ENCODE measurements at places on chromosomes 6 and 20.

DNA sequence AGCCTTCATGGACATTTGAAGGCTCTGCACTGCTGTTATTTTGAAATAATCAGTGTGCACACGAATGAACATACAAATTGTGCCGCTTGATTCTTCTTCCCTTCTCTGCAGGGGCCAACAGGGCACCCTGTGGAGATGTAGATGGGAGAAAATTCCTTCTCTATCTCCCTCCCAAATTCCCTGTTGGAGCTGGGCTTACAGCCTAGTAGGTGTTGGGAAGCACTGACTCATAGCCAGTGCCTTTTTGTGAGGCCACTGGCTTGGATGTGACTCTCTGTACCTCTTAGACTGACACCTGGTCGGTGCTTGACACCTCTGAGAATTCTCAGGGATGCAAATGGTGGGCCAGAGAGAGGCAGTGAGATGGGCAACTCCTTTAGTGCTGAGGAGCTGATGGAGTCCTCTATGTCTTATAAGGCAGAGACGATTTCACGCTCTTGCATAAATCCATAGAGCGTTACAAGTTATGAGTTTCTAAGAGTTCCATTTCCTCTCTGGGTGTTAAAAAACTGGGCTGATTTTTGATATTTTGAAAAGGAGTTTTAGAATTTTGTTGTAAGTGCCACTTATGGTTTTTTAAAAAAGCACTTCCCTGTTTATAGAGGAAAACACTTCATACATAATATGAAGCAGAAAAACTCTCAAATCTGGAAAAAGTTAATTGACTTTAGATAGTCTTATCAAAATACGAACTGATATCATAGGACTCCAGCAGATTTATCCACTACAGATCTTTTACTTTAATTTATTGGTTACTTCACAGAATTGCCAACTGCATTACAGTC, 89.8 kb upstream of the MAP3K7 start:
- DNase-seq, result peak; percentile 92

- no peak for DNase-seq
Measured at GRCh38 chr6:87364602-87365252, 20.1 kb downstream of the C6orf163 start.

- DNase-seq, result no peak
Measured at GRCh38 chr6:101396548-101397173, 3.2 kb downstream of the GRIK2 start.

DNA sequence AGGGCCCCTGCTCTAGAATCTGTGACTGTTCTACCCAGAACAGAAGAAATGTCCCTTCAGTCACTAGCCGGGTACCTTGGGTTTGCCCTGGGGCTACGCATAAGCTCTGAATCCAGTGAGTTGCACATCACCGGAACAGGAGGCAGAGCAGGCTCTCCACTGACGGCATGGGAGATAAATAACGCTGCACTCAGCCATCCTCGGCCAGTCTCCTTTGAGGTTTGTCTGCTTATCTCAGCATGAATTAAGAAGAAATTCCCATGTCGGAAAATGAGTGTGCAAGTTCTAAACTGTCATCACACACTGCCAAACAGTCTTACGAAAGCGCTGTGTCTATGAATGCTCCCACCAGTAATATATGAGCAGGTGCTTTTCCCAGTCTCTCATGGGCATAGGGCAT, 90.8 kb downstream of the FAM50B start:
- no peak for DNase-seq

DNA sequence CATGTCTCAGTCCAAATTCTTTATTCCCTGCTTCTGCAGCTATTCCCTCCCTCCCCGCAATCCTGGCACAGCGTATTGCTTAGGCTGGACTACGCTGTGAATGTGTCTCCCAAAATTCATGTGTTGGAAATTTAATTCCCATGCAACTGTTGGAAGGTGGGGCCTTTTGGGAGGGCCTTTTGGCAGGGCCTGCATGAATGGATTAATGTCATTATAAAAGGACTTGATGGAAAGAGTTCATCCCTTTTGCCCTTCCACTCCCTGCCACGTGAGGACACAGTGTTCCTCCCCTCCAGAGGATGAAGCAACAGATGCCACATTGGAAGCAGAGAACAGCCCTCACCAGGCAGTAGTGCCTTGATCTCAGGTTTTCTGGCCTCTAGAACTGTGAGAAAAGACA, 20.4 kb upstream of the NOTCH4 start:
- no peak for DNase-seq

GRCh38 chr20:11544029-11544678, 373.5 kb upstream of the BTBD3 start:
- DNase-seq, result no peak

GRCh38 chr6:28657769-28658465, 132.2 kb downstream of the GPX5 start:
- DNase-seq, result no peak

DNA sequence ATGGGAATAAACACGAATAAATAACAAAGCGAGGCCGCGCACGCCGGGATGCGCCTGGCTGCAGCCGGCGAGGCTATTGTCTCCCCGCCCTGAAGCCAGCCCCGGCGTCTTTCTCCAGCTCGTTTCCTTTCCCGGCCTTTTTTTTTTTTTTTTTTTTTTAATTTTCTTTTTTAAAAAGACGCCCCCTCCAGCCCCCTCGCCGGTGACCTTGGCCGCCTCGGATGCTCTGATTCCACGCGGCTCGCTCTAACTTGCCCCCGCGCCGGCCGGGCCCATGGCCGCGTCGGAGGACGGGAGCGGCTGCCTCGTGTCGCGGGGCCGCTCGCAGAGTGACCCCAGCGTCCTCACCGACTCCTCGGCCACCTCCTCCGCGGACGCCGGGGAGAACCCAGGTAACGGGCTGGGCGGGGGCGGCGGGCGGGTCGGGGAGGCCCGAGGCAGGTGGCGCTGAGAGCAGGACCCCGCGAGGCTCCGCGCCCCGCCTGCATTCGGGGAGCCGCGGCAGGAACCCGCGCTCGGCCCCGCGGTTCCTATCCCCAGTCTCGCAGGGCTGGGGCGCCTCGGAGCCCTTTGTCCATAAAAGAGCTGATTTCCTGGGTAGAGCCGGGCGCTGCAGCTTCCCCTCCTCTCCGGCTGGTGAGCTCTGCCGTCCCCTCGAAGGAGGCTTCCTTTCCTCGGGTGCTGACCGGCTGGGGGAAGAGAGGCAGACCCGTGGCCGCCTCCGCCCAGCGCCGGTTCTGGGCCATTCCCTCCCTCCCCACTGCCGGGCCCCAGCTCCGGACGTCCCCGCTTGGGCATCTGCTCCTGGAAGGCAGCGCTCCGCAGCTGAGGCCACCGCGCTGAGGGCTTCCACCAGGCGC, 631 bp downstream of the PHACTR3 start:
- no peak for DNase-seq

GRCh38 chr6:39882531-39882899, 51.7 kb downstream of the MOCS1 start:
- no peak for DNase-seq

- DNase-seq, result no peak
Measured at GRCh38 chr20:42074944-42075343, 456.8 kb upstream of the CHD6 start.

DNA sequence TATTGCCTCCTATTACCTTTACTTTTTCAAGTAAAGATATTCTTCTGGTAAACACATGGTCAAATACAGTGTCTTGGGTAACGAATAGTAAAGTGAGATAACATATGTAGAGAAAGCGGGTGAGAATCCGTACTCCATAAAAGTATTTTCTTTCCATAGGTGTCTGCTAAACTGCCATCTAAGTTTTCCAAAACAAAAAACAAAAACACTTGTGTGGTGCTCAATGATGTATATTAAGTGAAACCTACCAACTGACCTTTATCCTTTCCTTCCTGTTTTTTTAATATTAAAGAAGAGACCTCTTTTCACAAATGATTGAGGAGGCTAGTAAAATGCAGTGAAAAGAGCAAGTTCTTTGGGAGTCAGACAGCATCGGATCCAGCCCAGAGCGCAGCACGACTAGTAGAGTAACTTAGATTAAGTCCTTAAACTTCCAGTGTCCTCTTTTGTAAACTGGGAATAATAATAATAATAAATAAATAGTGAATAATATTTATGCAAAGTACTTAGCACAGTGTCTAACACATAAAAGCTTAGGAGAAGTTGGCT, 437 bp upstream of the CDKAL1 start:
- no peak for DNase-seq

- no peak for DNase-seq
Measured at GRCh38 chr6:56863366-56863765, 91.5 kb upstream of the BEND6 start.

- DNase-seq, result no peak
Measured at GRCh38 chr6:34969662-34970265, 80.7 kb downstream of the ANKS1A start.

GRCh38 chr20:58033026-58033536, 195.4 kb downstream of the ANKRD60 start:
- DNase-seq, result no peak

DNA sequence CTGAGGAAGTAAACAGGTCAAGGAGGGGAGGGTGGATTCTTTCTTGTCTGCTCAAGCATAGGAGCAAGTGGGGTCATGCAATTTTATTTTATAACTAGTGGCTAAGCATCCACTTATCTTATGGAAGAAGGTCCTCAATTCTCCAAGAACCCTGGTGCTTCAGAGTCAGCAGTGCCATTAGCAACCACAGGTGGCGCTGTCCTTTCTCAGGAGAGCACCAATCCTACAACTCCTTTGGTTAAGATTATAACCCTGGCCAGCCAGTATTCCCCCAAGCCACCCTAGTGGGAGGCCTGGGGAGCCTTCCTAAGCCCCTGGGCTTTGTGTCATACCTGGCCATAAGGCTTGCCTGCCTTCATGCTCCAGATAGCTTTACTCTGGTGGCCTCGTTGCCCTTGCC, 60.7 kb downstream of the PCSK2 start:
- DNase-seq, result no peak

- no peak for DNase-seq
Measured at GRCh38 chr20:24810676-24811407, 138.2 kb upstream of the CST7 start.

GRCh38 chr20:9600562-9600961, 86.2 kb downstream of the LAMP5 start:
- no peak for DNase-seq

- DNase-seq, result peak; percentile 84
Measured at GRCh38 chr6:149988550-149989346, 25.0 kb downstream of the ULBP1 start.

DNA sequence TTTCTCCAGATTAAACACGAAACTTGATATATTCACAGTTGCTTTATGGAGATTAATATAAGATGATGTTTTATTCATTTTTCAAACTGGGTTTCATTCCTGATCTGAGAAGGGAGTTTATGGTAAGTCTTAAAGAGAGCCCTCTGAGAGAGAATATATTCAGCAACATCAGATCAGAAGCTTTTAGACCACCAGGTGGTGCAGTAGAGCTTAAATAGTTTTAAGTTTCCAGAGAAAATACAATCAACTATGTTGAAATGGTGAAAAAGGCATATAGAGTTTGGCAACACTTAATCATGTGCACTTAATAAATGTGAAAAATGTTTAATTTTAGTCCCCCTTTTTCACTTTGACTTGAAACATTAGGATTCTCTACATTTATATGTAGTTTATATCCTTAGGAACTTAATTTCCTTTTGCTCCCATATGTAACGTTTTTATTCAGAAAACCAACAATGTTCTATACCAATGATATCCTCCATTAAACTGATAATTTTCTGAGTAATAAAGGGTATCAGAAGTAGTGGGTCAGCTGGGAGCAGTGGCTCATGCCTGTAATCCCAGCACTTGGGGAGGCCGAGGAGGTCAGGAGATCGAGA, 86.4 kb upstream of the CLDN20 start:
- DNase-seq, result no peak

- DNase-seq, result no peak
Measured at GRCh38 chr6:79421001-79421411, 116.2 kb downstream of the LCA5 start.

- DNase-seq, result no peak
Measured at GRCh38 chr20:41278936-41279335, 38.6 kb downstream of the ZHX3 start.

- no peak for DNase-seq
Measured at GRCh38 chr6:166615059-166615770, 11.8 kb downstream of the RPS6KA2 start.

- DNase-seq, result no peak
Measured at GRCh38 chr6:166336847-166337246, 5.5 kb downstream of the SFT2D1 start.

DNA sequence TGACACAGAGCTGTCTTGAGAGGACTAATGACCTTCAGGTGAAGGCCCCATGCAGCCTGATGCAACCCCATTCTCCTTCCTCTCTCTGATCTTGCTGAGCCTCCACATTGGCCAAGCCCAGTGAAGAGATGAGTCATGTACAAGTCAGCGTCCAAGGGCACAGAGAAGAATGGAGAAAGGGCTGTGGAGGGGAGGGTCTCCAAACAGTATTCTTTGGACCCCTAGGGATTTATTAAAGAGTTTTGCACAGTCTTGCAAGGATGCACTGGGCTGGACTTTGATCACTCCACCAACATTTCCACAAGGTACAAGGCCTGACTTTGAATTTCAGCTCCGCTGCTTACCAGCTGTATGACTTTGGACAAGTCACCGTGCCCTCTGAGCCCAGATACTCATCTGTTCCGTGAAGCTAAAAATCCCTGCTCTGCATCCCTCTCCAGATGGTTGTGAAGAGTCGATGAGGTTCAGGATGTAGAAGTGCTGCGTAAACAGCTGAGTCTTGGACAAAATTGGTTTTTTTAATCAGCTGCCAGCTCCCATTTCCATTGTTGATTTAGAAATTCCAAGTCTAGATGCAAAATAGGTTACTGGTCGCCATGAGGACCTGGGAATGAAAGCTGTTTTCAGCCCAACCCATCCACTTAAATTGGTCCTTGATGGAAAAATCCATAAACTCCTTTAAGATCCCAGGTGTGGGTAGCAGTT, 14.1 kb upstream of the KCNG1 start:
- no peak for DNase-seq

- DNase-seq, result no peak
Measured at GRCh38 chr6:40474937-40475336, 112.2 kb downstream of the LRFN2 start.

DNA sequence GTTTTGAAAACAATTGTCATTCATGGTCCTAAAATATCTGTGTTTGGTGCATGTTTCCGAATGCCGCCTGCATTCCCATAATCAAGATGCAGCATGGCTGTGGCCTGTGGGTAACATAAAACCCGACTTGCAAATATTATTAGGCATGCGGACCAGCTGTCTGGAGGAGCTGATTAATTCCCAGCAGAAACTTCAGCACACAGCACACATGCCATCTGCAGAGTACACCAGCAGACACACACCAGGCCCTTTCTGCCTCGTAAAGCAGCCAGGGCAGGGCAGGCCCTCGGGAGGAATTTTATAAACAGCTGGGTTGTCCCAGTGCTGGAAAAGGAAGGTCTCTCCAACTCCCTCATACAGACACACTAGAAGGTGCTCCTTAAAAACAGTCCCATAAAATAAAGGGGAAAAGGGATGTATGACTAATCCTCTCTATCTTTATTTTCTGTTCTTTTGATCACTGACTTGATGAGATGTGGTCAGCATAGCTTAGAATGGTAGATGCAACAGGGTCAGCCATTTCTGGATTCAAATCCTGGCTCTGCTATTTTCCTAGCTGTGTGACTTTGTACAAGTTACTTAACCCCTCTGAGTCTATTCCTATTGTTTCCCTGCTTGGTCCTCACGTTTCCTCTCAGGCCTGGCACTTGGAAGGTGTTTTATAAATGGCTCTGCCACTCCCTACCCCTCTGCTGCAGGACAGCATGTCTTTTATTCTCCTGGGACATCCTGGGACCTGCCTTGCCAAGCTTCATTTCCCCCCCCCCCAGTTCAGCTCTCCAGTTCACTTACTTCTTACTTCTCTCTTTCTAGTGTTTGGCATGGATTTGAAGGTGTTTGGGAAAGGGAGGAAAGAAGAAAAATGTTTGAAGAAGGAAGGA, 85.9 kb upstream of the TRAF3IP2 start:
- DNase-seq, result no peak
